ENCODE measurements at places on chromosomes 11 and 22.

DNA sequence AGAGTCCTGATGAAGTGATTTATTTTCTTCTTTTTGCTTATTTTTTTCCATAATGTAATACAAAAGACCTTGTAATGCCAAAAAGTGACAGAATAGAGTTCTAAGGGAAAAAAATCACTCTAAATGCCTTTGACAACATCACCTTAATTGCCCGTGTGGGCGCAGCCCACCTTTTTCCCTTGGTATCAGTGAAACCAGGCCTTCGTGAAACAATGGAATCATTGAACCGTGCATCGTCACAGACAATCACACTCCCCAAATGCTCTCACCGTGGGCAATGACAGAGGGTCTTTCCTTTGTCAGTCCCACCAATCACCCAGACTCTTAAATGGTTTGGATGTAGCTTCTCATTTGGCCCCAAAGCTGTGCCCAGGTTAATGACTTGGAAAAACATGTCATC lies 9.6 kb upstream of the SLC6A5 start:
- DNase-seq, result no peak

DNA sequence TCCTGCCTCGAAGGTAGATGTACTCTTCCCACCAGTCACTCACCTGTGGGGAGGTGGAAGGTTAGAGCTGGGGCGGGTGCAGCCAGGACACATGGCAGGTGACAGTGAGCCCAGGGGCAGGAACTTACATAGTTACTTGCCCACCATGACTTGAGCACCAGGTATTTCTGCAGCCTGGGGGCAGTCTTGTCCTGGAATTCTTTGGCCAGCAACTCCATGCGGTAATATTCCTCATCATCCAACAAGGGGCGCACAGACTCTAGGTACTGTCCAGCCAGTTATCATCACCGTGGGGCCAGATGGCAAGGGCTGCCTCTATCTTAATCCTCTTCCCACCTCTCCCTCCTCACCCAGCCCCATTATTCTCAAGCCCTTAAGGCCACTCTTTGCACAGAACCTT lies 2.2 kb downstream of the CPT1B start:
- DNase-seq, result peak; percentile 20

DNA sequence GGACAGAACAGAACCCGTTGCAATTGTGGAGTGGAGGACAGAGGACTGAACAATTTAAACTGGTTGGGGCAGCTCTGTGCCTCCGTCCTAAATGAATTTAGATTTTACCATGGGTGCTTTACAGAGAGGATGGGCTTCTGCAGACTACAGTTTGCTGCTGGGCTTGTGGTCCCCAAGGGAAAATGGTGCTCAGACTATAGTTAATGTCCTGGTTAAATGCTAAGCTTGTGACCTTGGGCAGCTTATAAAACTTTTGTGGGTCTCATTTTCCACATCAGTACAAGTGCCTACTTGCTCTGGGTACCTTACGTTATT lies 355.2 kb upstream of the NARS2 start:
- no peak for DNase-seq

GRCh38 chr11:25562417-25562816 lies 769.5 kb upstream of the ANO3 start:
- no peak for DNase-seq

DNA sequence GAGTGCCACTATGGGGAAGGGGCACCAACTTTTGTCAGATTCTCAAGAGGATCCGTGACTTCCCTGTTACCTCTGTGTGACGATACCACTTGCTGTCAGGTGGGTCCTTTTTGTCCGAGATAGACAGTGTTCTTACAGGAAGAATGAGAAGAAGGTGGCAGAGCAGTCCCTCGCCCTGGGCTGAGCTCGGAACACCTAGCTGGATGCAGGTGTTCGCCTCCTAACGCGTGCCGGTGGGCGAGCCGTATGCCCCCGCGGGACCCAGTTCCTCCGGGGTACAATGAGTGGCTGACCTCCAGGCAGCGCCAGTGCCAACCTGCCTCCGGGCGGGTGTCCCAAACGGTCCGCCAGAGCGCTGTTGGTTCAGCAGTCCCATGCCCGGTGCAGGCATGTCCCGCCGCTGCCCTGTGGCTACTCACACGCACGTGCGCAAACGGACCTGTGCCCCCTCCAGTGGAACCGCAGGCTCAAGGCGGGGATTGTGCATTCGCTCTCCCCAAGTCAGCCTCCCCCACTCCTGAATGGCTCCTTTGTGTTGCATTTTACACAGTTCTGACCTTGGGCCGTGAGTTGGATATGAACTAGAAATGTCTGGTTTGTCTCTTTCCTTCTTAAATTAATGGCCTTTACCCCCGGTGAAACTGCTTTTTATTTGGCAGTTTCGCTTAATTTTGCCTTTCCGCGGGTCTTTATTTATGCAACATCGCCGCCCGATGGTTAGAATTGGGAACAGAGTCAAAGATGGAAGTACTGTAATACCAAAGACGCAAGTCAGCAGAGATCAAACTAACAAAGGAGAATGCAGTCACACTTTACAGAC lies 1.1 kb upstream of the ABTB2 start:
- DNase-seq, result peak; percentile 77

GRCh38 chr11:102186551-102187191 lies 76.4 kb downstream of the YAP1 start:
- no peak for DNase-seq

DNA sequence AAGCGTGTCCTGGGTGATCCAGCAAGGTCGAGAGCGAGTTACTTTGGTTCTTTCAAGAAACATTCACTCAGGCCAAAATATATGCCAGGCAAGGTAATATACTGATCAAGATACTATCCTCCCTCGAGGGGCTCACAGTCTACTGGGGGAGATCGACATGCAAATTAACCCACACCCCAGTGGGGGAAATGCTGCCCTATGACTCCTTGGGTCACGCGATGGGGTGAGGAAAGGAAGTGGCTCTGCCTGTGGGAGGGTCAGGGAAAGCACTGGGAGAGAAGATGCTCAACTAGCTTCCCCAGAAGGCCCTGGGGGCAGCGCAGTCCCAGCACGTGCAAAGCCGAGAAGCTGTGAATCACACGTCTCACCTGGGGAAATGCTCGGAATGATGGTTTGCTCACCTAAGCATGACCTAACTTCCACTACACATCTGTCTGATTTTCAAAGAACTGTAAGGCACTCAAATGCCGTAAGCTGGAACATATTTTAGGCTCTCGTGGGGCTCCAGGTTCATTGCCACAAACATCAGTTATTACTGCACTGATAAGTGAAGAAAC lies 130.7 kb downstream of the RCN1 start:
- no peak for DNase-seq

- DNase-seq, result peak; percentile 1
Measured at GRCh38 chr11:85118151-85118550, 509.0 kb downstream of the DLG2 start.

DNA sequence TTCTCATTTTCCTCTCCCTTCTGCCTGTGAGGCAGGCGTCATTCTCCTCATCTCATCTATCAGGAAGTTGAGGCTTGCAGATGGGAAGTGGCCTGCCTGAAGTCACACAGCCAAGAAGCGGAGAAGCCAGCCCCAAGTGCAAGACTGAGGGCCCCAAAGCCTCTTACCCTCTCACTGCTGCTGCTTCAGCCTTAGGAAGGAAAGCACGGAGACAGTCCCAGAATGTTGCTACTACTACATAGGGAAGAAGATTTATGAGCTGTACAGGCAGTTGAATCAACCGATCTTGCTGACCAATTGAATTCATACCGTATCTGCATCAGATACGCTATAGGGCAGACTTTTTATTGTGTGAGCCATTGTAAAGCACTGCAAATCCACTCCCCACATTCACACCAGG lies 89.0 kb downstream of the CWC15 start:
- DNase-seq, result no peak

- no peak for DNase-seq
Measured at GRCh38 chr11:93604008-93604660, 57.3 kb upstream of the CEP295 start.
